ENCODE measurements at places on chromosomes 11 and 22. TPM values are rescaled to one million over a fixed set of nuclear protein-coding genes. Genes with fewer than 3 reads are reported as not detected.

Gene ARHGAP20
- total RNA-seq, result not detected

Gene RFPL2
- not detected for total RNA-seq

Gene LUZP2
- total RNA-seq, result 0.28 TPM

Gene CCT8L2
- not detected for total RNA-seq

DNA sequence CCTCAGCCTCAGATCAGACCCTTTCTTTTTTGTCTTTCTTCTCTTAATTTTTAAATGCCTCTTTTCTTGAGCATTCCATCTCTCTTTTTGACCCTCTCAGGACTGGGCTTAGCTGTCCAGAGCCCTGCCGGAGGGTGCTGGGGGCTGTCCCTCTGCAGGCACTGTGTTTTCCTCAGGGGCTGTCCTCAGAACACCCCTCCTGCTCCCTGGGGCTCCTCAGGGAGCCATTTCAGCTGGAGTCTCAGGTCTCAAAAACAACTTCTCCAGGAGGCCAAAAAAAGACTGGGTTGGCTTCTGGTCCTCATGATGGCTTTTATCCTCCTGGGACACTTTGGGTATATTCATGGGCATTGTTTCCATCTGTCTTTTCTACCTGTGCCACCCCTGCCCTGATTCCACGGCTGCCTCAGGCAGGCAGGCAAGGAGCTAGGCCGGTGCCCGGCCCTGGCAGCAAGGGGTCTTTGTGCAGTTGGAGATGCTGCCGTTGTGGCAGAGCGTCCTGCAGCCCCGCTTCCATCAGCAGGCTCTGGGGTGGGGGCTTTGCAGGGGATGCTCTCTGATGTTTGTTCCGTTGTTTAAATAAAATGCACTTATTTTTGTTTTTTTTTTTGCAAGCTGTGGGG, 85.1 kb downstream of the CEP164 start:
- DNase-seq, result no peak

GRCh38 chr22:49660794-49661781, 166.6 kb downstream of the BRD1 start:
- no peak for DNase-seq

DNA sequence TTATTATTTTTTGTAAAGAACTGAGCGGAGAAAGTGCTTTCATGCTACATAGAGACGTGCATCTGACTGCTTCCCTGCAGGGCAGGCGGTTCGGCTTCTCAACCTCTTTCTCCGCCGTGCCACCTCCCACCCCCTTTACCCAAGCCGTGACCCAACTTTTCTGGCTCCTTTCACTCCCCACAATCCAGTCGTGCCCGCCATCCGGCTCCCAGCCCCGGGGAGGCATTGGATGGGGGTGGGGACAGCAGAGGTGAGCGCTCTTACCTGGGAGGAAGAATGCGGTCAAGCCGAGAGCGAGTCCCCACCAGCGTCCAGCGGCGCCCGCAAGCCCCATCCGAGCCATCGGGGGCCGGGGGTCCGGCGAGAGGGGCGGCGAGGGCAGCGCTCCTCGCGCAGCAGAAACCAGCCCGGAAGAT, 781 bp downstream of the NECTIN1 start:
- no peak for DNase-seq

GRCh38 chr22:43776081-43776670, 35.9 kb downstream of the EFCAB6 start:
- DNase-seq, result no peak

DNA sequence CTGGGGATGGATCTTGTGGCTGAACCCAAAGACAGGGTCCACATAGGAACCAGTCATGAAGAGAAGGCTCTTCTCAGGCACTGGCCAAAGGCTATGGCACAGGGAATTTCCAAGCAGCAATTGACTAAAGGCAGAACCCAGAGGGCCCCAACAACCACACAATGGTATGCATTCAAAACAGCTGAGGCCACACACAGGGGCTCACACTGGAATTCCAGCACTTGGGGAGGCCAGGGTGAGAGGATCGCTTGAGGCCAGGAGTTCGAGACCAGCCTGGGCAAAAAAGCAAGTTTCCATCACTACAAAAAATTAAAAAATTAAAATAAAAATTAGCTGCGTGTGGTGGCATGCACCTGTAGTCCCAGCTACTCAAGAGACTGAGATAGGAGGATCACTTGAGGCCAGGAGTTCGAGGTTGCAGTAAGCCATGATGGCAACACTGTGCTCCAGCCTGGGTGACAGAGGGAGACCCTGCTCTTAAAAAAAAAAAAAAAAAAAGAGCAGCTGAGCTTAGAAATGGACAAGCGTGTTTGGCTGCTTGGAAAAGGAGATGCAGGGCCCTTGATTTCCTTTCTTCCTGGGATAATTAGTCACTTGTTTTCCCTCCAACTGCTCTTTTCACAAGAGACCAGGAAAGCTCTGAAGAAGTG, 44.6 kb downstream of the MYH9 start:
- no peak for DNase-seq

DNA sequence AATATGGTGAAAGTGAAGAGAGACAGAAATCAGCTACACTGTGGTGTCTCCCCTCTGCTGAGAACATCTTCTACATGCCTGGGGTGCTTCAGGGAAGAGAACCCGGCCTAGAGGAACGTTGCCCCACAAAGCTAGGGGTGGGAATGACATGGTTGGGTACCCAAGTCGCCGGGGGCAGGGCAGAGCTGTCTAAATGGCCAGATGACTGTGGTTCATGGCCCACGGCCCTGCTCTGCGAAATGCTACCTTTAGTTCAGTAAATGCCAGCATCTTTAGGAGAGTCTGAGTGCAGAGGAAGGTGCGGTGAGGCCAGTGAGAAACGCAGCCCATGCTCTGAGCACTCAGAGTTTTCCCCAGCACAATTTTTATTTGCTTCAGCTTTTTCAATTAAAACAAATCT, 12.8 kb downstream of the BRD1 start:
- no peak for DNase-seq

DNA sequence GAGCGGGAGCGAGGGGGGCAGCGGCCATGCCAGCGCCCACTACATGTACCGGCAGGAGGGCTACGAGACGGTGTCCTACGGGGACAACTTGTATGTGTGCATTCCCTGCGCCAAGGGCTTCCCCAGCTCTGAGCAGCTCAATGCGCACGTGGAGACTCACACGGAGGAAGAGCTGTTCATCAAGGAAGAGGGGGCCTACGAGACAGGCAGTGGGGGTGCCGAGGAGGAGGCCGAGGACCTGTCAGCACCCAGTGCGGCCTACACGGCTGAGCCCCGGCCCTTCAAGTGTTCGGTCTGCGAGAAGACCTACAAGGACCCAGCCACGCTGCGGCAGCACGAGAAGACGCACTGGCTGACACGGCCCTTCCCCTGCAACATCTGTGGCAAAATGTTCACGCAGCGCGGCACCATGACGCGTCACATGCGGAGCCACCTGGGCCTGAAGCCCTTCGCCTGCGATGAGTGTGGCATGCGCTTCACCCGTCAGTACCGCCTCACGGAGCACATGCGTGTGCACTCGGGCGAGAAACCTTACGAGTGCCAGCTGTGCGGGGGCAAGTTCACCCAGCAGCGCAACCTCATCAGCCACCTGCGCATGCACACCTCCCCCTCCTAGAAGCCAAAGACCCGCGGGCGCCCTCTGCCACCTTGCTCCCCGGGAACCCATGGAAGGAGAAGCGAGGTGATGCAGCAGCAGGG, 20.9 kb upstream of the TMEM191C start:
- no peak for DNase-seq

GRCh38 chr11:65981972-65982823, 19.8 kb downstream of the EIF1AD start:
- DNase-seq, result no peak

- DNase-seq, result no peak
These were observed 217.5 kb upstream of the SORL1-AS1 start for GRCh38 chr11:121670266-121670665.

DNA sequence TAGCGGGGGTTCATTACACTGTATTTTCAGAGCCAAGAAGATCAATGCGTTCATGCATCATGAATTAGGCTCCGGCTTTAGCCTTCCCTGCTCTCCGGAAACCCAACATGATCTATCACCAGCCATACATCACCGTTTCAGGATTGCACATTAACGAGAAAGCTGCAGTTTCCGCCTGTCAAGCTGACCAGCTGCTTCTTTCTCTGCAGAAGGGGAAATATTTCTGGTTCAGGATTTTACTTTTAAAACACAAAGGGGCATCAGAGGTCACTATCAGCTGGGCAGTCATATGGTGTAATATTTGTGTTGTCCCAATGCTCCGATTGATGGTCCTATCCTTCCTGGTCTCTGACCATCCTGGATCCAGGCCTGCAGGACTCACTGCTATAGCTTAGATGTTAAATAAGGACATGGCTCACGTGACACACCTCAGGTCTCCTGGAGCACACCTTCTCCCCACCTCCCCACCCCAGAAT, 21.4 kb upstream of the CADM1 start:
- DNase-seq, result no peak

DNA sequence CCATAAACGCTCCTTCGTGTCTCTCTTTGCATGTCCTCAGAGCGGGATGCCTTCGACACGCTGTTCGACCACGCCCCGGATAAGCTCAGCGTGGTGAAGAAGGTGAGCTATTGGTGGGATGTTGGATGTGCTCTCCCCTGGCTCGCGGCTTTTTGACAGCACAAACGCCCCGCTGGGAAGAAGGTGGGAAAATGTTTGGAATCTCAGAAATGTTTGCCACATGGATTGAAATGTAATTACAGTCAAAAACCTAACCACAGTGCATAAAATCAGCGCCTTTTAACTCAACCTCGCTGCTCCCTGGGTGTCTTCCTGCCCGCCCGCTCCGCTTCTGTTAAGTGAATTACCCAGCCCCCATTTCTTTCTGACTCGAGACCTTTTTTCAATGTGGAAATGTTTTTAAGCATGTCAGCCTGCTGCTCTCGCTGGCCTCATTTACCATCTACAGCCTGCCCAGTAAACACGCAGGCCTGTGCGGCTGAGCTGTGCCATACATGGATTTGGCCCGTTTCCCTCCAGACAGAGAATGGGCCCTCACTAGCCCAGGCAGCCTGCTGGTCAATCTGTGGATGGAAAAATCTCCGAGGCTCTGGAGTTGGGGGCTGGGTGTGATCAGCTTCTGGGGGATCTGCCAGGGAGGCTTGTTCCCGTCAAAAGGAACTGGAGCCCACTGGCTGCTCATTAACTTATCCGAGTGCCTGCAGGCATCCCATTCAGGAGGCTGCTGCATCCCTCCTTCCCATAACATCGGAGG, 32.7 kb upstream of the PARVG start:
- no peak for DNase-seq

GRCh38 chr11:44452827-44453572, 112.5 kb upstream of the CD82 start:
- no peak for DNase-seq

DNA sequence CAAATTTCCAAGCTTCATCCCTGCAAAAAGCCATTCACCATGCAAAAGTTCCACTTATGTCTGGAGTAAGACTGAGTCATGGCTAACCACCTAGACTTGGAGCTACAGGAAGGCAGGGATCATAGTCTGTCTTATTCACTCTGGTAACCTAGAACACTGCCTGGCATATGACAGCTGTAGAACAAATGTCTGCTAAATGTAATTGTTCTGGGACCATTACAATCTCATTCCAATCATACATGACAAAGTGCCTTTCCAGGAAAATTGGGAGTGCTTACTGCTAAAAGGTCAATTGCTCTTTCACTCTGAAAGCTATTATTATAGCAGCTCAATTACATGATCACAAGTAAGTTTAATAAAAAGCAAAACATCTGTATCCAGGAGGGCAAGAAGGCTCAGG, 99.1 kb upstream of the CHRM4 start:
- peak; percentile 46 for DNase-seq

DNA sequence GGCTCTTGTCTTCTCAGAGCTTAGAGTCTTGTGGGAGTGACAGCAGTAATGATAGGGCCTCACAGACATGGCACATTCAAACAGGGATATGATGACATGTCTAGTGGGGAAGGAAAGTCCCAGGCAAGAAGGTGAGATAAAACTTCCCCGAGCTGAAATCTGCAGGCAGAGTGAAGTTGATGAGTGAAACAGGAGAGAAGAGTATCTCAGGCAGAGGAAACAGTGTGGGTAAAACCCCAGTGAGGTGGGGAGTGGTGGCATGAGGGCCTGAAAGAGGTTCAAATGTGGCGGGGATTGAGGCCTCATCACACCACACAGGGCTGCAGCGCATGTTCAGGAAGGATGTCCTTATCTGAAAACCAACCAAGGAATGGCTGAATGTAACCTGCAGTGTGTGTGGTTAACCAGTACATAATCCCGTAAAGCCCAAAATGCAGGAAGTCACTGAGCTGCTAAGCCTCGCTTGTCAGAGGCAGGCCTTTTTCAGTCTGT, 153.8 kb upstream of the E2F8 start:
- no peak for DNase-seq

GRCh38 chr11:106082096-106082495, 4.6 kb downstream of the AASDHPPT start:
- DNase-seq, result no peak

- no peak for DNase-seq
These were observed 165.6 kb downstream of the SHANK2 start for GRCh38 chr11:71086687-71087258.

DNA sequence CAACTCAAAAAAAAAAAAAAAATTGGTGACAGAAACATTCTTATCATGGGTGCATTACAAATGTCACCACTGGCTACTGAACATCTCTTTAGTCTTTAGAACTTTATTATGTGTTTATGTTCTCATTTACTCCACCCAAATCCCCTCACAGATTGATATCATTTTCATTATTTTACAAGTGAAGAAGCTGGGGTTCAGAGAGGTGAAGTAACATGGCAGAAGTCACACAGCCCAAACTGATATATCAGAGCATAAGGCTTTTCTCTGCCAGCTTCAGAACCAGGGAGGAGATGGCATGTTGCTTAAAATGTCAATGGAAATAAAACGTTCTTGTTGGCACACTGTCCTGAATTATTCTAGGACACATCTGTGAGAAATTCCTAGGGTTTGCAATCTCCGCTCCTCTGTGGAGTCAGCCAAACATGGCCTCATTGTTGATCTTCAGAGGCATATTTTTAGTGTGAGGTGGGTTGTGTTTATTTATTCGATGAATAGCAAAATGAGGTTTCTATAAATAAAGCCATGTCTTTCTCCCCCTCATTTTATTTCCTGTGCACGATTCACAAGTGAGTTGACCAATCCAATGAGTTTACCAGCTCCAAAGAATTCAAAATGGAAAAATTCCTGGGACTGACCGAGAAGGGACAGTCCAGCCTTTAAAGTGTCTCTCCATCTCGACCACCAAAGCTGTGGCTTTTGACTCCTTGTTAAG, 72.9 kb upstream of the ANO1 start:
- DNase-seq, result no peak
